Activated naive CD4-positive, alpha-beta T cell treated with anti-CD3 and anti-CD28 coated beads, Interleukin-2, amount 10 ng/mL, durations not matched to agents 7 days and 5 days (primary cell): ENCODE measurements at places on chromosomes 13 and 19.

- no peak for DNase-seq
These were observed 8.1 kb upstream of the NFIX start for GRCh38 chr19:12987190-12987589.

DNA sequence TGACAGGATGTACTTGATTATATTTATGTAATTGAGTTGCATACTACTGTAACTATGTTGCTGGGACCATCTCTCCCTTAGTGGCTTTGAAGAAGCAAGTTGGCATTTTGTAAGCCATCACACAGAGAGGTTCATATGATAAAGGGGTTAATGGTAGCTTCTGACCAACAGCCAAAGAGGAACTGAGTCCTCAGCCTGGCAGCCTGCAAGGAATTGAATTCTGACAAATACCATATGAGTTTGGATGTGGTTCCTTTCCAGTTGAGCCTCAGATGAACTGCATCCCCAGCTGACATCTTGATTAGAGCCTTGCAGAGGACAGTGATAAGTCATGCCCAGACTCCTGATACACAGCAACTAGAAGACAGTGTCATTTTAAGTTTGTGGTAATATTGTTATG lies 8.6 kb upstream of the MYCBP2 start:
- DNase-seq: no peak

GRCh38 chr13:26508885-26509284 lies 48.6 kb upstream of the WASF3 start:
- no peak for DNase-seq

DNA sequence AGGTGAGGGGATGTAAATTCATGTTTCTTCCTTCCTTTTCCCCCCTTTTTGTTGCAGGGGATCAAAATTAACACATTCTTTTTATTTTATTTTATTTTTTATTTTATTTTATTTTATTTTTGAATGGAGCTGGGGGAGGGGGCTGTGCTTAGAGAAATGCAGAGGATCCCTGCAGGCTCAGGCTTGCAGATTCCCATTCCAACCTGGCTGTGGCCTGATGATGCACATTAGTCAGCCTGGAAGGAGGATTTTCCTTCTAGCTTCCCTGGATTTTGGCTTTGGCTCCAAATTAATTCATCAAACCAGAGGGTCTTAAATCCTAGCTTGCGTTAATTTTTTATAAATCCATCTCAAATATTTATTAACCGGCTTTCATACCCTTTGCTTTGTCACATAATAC lies 67.0 kb downstream of the FREM2 start:
- DNase-seq: no peak

DNA sequence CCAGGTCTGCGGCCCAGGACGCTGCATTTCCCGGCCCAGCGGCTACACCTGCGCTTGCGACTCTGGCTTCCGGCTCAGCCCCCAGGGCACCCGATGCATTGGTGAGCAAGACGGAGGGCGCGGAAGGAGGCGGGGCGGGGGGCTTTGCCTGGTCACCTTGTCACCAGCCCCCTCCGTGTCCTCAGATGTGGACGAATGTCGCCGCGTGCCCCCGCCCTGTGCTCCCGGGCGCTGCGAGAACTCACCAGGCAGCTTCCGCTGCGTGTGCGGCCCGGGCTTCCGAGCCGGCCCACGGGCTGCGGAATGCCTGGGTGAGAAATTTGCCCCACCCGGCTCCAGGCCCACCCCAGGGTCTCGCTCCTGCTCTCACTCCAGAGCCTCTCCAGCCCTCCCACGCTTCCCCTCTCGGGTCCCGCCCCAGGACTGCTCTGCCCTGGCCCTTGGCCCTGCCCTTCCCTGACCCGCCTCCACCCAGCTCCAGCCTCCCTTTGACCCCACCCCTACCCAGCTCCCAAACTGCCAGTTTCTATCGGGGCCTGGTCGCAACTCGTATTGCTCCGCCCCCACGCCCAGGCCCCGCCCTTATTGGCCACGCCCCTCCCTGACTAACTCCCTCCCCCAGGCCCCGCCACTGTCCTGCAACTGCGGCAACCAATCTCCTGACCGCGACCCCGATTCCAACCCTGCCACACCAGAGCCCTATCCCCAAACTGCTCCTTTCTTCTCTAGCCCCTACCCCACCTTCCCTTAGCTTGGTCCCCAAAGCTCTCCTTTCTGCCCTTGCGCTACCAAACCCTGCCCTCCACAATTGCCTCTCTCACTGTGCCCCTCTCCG lies 8.6 kb downstream of the LTBP4 start:
- DNase-seq: peak; percentile 93

DNA sequence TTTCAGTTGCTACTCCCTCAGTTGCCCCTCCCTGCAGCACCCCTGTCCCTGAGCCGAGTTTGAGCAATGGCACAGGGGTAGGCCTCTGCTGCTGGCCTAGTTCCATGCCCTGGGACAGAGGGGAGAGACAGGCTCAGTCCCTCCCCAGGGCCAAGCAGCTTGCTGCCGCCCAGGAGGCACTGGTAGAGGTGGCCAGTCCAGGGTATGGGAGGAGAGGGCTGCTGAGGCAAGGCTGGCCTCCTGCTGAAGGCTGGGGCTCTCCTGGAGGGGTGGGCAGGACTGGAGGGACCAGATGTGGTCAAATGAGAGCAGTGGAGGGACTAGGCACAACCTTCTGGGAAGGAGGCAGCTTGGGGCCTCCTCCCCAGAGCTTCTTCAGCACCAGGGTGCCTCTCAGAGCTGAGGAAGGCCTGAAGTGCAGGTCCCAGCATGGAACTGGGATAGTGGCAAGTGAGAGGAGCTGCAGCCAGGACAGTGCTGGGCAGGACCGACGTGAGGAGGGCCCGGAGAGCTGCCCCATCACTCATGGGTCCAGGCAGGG lies 29.8 kb upstream of the VSTM2B start:
- no peak for DNase-seq

GRCh38 chr13:46339035-46339666 lies 47.9 kb downstream of the RUBCNL start:
- DNase-seq: no peak

DNA sequence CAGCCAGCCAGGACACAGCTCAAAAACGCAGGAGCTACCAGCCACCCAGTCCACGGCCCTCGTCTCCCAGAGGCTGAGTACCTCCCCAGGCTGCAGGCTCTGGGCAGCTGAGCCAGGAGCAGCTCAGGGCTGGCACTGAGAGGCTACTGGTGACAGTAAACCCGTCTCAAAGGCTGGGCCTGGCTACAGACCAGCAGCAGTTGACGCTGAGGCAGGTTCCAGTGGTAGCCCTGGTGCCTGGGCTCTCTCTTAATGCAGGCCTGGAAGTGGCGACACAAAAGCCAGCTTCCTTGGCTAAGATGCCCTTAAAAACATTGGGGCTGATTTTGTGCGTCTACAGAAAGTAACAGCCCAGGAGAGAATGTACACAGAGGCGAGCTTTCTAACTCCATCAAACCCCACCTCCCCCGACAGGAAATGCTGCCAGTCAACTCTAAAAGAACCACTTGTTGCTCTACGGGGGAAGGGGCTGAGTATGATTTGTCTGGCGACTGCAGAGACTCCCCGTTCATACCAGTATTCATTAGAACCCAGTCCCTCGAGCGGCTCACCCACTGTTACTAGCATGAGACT lies 126.3 kb downstream of the STK24 start:
- peak; percentile 47 for DNase-seq

- no peak for DNase-seq
These were observed 16.5 kb downstream of the KLK4 start for GRCh38 chr19:50894478-50895356.

GRCh38 chr19:1133471-1133929 lies 29.7 kb downstream of the GPX4 start:
- DNase-seq: peak; percentile 70

DNA sequence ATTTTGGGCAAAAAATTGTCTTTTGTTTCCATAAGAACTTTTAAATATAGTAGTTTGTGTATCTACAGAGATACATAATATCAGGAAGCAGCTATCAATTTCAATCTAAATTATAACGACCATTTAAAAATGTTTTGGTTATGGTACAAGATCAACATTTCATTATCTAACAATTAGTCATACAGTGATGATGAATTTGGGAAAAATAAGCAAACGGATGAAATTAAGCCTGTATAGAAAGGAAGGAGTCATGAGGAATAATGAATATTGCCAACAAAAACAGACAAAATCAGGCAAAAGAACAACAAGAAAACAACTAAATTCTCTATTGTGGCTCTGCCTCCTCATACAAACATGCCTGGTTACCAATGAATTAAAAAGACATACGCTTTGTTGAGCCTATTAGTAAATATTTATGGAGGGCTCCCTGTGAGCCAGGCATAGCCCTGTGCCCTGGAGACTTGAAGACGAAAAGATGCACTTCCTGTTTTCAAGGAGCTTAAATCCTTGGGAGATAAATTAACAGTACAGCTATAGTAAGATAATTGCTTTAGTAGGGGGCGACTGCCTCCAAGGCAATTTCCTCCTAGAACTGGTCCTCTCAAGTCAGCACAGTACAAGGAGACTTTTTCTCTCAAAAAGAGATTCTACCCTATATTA lies 73.0 kb downstream of the NALCN start:
- DNase-seq: no peak

DNA sequence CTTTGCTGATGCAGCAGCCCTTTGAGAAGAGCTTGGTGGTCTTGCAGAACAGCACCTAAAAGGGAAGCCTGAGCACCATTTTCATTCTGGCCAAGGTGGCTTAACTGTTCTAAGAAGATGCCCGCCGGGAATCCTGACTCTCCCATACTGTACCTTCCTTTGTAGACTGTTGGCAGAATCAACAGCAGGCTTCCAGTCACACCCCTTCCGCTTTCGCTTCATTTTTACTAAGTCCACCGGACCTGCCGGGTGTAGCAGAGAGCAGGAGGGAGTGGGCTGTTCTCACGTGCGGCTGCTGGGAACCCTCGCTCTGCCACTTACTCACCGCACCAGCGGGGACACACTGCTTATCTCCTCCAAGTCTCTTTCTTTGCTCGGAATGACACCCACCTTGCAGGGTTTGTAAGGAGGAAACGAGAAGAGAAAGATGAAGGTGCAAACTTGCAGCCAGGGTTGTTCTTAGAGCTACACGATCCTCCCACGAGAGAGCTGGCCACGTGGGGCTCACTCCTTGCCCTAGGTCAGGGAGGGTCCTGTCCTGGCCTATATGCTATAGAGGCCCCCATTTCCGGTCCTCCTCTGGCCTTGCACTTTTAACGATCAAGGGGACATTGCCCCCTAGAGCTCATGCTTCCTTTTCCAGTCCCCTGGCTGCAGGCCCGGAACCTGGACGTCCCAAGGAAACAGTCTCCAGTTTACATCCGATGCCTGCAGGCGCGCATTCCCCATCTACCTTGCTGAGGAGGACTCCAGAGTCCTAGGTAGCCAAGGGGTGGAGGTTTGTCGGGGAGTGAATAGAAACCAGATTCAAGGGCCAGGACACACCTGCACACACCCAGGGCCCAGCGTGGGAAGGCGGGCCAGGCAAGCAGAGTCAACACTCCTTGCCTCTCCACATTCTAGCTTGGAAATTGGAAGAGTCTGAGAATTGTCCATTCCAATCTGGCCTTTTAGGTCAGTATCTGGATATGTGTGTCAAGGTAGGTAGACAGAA lies 453.6 kb downstream of the IRS2 start:
- no peak for DNase-seq

DNA sequence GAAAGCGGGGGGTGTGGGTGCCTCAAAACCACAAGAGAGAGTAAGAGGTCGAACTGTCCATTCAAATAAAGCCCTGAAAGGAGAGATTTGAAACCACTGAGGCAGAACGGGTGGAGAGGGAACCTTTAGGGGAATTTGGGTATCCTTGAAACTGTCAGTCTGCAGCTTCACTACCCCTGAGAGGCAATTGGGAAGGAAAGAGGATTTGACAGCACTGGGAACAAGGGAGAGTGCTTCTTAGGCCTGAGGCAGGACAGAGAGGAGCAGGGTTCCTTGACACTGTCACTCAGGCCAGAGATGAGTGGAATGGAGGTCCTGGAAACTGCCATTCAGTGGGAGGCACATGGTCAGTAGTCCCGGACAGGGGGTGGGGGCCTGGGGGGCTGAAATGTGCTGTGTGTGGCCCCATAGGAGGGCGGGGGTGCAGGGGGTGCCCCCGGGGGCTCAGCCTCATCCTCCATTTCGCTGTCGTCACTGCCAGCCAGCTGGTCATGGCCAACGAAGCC lies 5.0 kb downstream of the GFY start:
- DNase-seq: no peak

- peak; percentile 79 for DNase-seq
These were observed 16.9 kb upstream of the CYP2S1 start for GRCh38 chr19:41175801-41176777.

GRCh38 chr19:55373993-55374757 lies 2.5 kb upstream of the TMEM190 start:
- no peak for DNase-seq

GRCh38 chr19:16676101-16676798 lies 15.3 kb downstream of the TMEM38A start:
- DNase-seq: no peak

DNA sequence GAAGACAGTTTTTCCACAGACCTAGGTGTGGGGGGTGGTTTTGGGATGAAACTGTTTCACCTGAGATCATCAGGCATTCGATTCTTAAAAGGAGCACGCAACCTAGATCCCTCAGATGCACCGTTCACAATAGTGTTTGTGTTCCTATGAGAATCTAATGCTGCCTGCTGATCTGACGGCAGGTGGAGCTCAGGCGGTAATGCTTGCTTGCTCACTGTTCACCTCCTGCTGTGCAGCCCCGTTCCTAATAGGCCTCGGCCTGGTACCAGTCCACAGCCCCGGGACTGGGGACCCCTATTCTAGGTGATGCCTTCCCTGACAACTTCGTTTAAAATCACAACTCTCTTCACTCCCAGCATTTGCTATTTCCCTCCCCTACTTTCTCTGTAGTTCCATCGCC lies 149.6 kb downstream of the IER2 start:
- DNase-seq: no peak

GRCh38 chr19:47097396-47098201 lies 16.0 kb downstream of the ZC3H4 start:
- DNase-seq: no peak

DNA sequence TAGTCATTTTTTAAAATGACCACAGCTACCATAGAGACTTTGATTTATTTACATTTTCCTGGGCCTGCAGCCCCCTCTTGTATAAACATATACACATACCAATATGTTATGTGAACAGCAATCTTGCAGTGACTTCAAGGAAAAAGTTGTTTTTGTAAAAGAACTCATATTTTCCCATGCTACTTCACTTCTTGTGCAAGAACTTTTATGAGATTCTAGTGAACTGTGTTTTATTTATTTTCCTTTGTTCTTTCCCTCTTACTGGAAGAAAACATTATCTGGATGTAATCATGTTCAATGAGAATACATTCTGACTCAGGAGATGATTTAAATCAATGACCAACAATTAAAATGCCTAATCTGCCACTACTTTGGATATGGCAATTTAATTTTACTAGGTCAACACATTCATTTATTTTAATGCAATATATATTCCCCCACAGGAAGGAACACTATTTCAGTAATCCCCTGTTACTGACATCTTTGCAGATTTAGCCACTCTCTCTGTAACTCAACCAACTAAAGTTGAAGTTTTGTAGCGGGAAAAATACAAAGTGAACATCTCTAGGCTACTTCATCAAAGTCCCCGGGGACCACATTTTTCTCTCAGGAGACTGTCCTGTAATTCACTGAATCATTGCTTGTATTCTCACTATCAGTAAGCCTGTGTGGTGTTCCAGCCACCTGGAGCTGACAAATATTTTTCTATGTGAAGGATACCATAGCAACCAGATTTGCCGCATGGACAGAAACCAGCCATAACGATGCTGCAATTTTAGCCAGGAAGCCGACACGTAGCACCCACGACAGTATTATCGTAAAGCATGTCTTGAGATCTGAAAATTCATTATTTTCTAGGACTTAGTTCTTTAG lies 90.5 kb downstream of the STARD13 start:
- no peak for DNase-seq

GRCh38 chr19:51524666-51525264 lies 6.7 kb downstream of the SIGLEC6 start:
- DNase-seq: no peak
